Activated CD8-positive, alpha-beta T cell treated with anti-CD3 and anti-CD28 coated beads, Interleukin-2, amount 10 ng/mL, durations not matched to agents 7 days and 5 days (primary cell): ENCODE measurements at places on chromosomes 11 and 22. TPM values are rescaled to one million over a fixed set of nuclear protein-coding genes. Genes with fewer than 3 reads are reported as not detected.

The OR5T2 gene
- not detected for total RNA-seq

The CHEK2 gene
- 47.9 TPM for total RNA-seq

The HYLS1 gene
- total RNA-seq, result 11.7 TPM

The BIK gene
- total RNA-seq, result 2.0 TPM

The CCDC73 gene
- not detected for total RNA-seq

The MYEOV gene
- not detected for total RNA-seq

The CRYBB1 gene
- not detected for total RNA-seq

DNA sequence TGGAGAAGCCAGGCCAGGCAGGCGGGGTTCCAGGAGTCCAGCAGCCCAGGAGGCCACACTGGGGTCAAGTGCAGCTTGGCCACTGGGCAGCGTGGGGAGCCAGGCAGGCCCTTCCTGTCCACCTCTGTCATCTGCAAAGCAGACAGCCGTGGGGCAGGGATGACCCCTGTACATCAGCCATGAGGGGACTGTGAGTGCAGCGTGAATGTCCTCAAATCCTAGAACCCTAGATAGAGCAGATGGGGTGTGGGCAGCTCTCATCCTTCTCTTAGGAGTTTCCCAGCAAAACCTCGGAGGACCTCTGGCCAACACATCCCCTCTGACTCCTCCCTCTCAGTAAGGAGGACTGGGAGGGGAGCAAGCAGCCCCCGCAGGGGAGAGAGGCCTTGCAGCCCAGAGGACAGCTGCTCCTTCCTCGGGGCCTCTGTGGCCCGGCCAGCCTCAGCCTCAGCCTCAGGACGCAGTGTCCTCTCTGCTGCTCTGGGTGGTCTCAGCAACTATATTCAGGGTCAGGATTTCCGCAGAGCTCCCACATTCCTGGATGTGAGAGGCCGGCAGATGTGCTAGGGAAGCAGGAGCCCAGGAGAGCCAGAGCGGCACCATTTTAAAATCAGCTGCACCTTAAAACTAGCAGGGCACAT, 820.5 kb downstream of the BRD1 start:
- peak; percentile 1 for DNase-seq

- DNase-seq, result no peak
Measured at GRCh38 chr11:15735706-15736105, 620.6 kb downstream of the SOX6 start.

GRCh38 chr11:26143566-26144290, 188.2 kb upstream of the ANO3 start:
- no peak for DNase-seq

DNA sequence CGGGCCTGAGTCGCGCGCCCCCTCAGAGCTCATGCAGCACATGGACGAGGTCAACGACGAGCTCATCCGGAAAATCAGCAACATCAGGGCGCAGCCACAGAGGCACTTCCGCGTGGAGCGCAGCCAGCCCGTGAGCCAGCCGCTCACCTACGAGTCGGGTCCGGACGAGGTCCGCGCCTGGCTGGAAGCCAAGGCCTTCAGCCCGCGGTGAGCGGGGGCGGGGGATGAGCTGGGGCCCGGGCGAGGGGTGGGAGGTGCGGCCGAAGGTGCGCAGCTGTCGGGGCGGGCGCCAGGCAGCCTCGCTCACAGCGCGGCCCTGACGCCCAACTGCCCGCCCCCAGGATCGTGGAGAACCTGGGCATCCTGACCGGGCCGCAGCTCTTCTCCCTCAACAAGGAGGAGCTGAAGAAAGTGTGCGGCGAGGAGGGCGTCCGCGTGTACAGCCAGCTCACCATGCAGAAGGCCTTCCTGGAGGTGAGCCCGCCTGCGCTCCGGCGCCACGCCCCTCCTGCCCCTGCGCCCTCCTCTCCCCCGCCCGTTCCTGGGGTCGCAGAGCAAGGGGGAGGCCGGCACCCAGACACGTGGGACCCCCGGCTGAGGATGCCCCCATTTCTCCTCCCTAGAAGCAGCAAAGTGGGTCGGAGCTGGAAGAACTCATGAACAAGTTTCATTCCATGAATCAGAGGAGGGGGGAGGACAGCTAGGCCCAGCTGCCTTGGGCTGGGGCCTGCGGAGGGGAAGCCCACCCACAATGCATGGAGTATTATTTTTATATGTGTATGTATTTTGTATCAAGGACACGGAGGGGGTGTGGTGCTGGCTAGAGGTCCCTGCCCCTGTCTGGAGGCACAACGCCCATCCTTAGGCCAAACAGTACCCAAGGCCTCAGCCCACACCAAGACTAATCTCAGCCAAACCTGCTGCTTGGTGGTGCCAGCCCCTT, 20.5 kb downstream of the EPS8L2 start:
- DNase-seq, result peak; percentile 73

DNA sequence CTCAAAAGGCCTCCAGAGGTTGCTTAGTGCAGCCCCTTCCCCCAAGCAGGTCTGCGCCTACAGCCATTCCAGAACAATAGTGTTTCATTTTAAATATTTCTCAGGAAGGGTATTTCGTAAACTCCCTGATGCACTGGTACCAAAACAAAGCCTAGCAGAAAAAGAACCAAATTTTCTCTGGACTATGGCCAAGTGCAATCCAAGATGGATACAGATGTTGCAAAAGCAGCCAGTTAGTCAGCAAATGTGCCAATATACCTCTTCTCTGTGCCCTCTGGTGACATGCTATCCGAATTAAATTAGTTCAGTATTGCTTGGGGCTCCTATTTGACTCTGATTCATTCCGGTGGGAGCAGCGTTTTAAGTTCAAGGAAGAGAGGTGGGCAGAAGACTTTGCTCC, 247.8 kb downstream of the NTM start:
- no peak for DNase-seq

DNA sequence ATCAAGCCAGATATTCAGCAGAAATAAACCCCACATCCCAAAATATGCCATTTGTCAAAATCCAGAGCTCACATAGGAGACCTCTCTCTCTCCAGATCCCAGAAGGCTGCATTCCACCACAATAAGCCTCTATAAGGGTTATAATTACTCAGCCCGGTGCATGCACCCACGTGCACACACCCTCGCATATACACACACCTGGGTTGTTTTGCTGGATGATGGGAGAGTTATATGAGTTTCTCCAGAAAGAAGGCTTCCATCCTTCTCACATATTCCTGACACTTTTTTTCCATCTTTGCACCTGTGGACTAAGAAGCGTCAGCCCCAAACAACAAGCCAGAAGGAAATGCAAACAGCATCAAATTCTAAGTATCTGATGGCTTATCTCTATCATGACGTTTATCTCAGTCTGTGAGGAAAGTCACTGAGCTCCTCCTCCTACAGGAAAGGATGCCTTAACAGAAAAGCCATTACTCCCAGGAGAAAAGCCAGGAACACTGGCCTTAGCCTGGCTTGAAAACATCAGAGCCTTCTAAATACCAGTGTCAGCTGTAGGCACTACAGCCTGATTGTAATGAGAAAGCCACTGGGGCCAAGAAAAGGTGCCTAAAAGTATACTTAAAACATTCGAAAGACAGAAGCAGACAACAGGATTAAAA, 253.2 kb downstream of the LARGE1 start:
- DNase-seq, result no peak

- no peak for DNase-seq
Measured at GRCh38 chr11:2794968-2795322, 90.6 kb downstream of the CDKN1C start.

- no peak for DNase-seq
Measured at GRCh38 chr11:67997475-67997921, 6.4 kb downstream of the UNC93B1 start.

DNA sequence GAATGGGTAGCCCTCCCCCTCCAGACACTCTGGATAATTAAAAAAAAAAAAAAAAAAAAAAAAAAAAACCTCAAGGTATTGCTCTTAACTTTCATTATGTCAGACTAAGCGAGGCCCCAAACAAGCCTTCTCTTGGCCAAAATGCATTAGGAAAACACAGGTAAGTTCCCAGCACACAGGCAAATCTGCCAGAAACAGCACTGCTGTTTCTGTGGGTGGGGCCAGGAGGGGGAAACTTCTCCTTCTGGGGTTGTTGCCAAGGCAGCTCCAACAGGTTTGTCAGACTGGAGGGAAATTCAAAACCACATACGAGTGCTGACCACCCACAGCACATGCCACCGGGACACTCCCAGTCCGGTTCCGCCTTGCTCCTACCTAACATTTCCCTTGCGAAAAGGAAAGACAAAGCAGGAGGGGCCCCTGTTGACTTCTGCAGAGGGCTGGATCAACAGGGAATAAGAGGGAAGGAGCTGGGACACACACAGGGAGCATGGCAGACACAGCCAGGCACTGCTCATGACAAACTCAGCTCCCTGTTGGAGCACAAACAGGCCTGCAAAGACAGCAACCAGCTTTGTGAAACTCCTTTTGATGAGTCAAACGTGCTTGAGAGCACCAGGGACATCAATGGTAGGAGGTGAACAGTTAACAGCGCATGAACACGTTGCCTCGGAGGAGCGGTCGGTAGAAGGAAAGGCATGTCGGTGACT, 55.0 kb downstream of the MYH9 start:
- DNase-seq, result peak; percentile 76

- no peak for DNase-seq
Measured at GRCh38 chr11:45961751-45962240, 39.3 kb downstream of the LARGE2 start.

DNA sequence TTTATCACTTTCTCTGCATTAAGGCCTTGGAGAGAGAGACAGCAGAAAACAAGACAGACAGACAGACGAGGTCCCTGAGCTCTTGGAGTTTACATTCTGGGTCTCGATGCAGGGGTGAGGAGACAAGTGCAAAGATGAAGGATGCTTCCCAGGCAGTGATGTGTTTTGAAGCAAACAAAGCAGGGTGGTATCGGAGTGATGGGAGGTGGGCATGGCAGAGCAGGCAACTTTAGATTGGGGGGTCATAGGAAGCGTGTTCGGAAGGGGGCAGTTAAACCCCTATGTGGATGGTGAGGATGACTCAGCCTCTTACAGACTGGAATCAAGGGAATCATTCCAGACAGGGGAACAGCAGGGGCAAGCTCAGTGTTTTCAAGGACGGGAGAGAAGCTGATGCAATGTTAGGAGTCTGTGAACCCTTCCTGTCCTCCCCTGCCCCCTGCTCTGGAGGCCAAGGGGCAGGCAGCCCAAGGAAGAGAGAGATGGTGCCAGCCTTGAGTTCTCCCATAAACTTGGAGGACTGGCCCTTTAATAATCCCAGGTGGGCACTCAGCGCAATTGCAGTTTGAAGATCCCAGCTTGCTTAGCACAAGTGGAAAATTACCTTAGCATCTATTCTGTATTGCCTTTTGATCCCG, 180.2 kb downstream of the CHST1 start:
- DNase-seq, result no peak
